B cell (primary cell): ENCODE measurements at places on chromosomes 1 and 21. TPM values are rescaled to one million over a fixed set of nuclear protein-coding genes. Genes with fewer than 3 reads are reported as not detected.

DNA sequence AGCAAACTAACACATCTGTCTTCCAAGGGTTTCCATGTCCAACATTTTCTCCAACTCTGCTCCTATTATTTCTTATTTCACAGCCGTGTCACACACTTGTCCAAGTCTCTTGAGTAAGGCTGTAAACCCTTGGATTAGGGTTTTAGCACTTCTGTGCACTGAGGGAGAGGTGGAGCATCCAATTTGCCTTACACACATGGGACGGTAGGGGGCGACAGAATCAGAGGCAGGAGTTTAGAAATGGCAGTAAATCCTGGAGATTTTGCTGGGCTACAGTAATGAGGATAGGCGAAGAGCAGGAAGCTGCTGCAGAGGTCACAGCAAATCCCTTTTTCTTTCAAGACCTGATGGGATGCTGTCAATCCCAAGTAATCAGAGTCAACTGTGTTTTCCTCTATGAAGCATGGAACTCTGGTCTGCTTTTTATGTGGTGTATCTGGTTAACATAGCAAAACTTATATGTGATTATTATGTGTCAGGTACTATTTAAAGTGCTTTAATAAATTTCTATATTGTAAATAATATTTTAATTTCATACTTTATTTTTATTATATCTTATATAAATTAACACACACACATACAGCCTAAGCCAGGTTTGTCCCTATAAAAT lies 15.4 kb upstream of the LCE5A start:
- no peak for DNase-seq

DNA sequence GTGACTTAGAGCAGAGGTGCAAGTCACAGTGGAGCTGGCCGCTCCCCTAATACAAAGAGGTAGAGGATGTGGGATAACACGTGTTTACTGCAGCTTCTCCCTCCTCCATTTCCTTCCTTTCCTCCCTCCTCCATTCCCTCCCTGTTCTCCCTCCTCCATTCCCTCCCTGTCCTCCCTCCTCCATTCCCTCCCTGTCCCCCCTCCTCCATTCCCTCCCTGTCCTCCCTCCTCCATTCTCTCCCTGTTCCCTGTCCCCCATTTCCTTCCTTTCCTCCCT lies 124.0 kb downstream of the CRYAA start:
- no peak for DNase-seq

- no peak for DNase-seq
Observed at GRCh38 chr21:25107708-25108107, 499.6 kb downstream of the MRPL39 start.

GRCh38 chr1:119347858-119348257 lies 20.7 kb upstream of the HAO2 start:
- no peak for DNase-seq

GRCh38 chr21:45167796-45168222 lies 93.4 kb downstream of the ADARB1 start:
- no peak for DNase-seq

DNA sequence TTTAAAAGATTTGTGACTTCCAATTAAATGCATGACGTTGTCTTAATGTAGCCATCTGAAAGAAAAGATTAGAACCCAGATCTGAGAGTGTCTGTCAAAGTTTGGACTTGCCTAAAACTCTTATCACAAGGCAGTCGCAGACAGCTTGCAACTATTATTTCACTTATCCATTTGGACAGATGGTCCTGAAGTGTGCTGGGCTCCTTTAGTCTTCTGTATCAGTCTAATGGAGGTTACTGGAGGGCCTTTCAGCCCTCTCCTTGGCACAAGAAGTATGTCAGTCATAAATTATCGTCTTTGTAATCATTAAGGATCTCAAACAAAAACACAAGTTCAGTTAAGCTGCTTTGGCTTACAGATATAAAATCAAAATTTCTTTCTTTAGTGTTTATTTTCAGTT lies 15.5 kb downstream of the PROX1 start:
- DNase-seq = no peak

Gene DYNLT5
- not detected in 2 replicates for total RNA-seq

Gene CCDC24
- 18.0 and 18.4 TPM in 2 replicates for total RNA-seq

- no peak for DNase-seq
Observed at GRCh38 chr1:153649863-153650235, 8.7 kb upstream of the SNAPIN start.

DNA sequence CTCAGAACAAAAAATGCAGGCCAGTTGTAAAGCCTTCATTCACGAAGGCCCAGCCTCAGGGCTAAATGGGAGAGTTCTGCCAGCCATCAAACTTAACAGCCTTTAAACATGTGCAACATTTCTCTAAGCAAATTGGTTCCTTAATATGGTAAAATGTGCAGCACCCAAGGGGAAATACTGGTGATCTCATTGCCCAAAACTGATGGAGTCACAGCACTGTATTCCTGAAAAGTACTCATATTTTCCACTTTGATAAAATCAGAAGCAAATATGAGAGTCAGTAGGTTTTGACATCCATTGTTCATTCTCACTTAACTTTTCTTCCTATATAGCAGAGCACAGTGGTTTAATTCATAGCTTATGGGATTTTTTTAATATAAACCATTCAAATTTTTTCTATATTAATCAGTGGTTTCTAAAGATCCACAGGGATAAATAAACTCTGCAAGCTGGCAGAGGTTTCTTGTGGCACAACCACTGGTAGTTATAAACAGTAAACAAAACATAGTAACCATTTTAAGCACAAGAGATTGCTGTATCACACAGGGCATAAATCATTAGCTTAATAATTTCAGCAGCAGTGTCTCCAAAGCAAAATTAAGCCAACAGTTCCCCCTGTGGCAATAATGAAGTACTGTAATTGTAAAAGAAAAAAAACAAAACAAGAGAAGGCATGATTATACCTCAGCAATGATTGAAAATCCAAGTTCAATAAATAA lies 106.9 kb upstream of the LYPLAL1 start:
- no peak for DNase-seq

DNA sequence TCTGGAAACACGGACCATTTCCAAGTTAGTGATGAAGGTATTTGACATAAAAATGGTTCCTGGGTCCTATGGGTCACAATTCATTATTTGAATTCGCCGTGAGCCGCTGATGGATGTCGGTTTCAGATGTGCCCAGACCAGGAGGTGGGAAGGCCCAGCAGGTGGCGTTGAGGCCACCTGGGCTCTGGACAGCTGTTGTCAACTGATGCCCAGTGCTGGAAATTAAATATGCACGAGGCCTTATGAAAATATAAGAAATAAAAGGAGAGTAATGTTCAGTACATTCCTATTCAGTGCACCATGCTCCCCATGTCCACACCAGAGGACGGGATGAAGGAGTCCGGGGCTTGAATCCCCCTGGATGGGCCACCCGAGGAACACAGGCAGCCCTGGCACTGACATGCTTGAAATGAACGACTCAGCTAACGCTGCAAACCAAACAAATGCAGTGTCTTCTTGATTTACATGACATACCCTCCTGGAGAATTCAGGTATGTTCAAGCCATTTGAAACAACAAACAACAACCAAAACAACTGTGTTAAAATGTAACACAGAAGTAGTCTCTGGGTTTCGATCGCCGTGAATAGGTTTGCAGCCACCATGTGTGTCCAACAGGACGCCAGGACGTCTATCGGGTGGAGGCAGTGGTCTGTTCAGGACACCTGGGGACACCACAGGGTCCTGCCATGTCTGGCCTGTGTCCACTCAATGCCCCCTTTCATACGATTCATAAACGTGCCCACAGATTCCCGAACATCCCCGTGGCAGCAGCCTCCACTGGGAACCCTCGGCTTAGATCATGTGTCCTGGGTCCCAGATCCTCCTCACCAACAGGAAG lies 6.1 kb downstream of the TFF3 start:
- no peak for DNase-seq

DNA sequence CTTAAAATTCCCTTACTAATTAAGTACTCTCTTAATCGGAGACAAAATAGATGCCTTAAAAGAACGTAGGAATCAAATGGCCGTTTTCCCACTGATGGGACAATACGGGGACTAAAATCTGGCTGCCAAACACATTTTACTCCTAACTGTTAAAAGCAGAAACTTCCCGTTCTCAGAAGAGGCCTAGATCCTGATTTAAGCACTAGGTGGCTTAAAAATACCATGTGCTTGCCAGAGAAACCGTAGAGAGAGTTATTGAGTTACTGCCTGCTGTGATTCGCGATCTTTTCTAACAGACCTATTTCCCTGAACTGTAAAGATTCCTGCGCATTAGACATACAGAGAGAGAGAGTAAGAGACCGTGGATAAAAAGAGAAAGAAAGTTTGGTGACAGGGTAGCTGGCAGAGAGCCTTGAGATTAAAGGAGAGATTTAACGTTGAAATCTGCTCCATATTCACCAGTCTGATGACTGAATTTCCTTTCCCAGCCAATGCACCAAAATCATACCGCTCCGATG lies 54.4 kb upstream of the STUM start:
- DNase-seq = no peak
